ENCODE measurements at places on chromosomes 3 and 15.

GRCh38 chr3:39347586-39347876 lies 18.0 kb downstream of the CCR8 start:
- no peak for DNase-seq

DNA sequence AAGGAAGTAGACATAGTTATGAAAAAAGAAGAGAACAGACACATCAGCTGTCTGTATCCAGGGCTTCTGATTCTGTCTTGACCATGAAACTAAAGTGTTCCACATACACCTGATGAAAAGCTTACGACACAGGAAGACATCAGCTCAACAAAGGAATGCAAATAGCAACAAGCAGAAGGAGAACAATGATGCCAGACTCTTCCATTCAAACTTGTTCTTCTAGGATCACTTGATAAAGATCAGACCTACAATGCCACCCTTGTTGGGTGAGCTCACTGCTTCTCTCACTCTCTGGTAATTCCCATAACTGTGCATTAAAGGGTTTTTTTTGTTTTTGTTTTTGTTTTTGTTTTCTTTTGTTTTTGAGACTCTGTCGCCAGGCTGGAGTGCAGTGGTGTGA lies 49.7 kb downstream of the GATM start:
- DNase-seq, result no peak

DNA sequence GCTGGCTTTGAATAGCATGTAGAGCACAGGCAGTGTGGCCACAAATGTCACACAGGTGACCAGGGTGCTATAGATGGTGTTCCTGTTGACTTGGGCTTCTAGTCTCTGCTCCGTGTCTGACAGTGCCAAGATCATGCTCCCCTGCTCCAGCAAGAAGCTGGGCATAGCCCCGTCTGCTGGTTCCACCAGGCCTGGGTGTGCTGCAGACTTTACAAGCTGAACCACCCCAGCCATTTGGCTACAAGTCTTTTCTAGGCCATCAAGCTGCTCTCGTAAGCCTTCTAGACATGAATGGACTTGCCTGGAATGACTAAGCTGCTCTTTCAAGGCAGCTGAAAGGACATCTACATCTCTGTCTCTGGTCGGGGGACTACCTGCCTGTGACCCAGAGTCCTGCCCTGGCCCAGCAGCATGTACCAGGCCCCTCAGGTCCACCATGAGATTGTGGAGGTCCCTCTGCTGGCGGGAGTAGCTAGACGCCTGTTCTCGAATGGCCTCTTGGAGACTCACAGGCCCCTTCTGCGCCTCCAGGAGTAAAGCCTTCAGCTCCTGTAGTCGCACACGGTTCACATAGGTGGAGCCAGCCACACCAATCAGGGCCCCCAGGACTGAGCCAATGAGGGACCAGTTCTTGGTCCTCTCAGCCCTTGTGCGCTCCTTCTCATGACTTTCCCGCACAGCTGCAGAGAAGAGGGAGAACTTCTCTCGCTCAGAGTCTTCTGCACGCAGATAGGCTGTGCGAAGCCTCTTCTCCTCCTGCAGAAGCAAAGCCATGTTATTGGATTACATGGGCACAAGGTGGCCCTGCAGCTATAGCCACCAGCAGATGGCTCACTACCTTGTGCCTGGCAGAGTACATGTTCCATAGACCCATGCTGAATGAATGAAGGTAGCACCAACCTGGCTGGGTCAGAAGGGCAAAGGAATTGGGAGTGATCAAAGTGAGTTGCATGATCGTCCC lies 2.8 kb upstream of the PLXNB1 start:
- DNase-seq, result peak; percentile 7

DNA sequence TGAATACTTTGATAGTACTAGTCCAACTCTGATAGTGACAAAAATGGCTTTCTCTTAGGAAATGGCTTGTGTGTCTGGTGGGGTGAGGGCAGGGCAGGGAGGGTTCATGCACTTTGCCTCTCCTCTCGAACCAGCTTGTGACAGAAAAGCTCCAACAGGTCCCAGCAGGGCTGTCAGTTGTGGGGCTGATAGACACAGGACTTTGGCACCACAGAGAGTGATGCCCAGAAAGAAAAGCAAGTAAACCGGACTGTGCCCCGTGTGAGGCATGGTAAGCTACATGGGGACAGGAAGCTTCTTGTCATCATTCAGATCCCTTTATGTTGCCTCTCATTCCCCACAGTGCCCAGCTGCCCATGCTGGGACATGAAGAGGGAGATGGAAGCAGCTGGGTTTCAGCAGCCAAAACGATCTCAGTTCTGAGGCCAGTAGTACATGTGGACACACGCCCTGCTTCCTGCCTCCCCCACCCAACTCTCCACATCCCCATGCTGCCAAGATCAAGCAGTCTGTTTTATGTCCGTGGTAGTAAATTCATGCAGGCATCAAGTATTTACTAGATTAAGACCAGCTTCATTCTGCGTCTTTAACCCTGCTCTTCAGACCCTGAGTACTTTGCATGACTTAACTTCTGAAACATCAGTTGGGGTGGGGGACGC lies 29.7 kb upstream of the LIPC start:
- no peak for DNase-seq

DNA sequence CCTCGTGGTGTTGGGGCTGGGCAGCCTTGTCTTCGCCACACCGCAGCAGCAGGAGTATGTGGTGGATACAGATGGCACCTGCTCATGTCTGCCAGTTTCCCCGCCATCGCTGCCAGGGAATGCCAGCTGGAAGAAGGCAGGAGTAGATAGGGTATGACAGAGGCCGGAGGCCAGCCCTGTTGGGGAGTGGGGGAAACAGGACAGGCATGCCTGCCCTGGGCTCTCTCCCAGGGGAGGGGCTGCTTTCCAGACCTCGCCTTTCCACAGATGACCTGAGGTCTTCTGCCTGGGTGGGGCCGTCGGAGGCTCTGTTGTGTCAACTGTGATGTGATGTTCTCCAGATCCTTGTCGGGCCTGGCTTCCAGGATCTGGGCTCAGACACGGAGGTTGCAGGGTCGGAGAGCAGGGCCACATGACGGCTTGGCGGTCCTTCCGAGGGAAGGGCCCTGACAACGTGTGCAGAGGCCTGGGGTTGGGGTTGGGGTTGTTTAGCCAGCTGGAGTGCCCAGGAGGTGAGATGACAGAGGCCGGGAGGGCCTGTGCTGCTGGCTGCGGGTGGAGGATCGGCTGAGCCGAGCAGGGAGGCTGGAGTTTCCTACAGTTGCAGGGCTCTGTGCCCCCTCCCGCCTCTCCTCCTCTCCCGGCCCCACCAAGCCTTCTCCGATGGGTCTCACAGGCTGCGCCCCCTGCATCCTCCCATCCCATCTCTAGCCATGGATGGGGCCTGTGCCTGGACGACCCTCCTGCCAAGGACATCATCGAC lies 102.0 kb downstream of the TBC1D2B start:
- no peak for DNase-seq

DNA sequence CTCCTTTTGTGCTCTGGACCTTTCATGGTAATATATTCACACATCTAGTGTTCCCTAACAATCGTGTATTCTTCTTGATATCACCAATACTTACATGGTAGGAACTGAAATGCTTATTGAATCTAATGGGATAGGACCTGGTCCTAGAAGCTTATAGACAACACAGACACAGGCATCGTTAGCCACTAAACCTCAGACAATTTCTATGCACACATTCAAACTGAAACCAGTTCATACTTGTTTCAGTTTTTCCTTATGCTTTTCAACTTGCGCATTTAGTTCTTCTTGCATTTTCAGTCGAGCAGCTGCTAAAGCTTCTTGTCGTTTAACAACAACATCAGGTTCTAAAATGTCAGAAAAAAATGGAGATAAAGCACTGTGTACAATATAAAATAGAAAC lies 2.3 kb downstream of the SELENOS start:
- DNase-seq, result no peak

DNA sequence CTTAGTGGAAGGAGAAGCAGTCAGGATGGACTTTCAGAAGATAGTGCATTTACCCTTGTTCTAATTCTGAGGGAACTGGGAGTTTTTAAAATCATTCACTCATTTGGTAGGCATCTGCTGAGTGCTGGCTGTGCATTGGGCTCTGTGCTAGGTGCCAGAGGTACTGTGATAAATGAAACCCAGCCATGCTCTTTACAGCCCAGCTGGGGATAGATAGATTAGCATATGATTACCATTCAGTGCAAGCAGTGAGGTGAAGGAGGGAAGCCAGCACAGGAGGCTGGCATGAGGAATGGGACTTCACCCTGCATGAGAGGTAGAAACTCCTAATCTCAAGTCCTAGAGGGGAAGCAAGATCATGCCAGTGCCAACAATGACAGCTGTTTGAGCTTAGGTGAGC lies 361.9 kb upstream of the TRIM42 start:
- no peak for DNase-seq

- DNase-seq, result peak; percentile 36
These were observed 7.0 kb upstream of the CTSH start for GRCh38 chr15:78951841-78952238.

GRCh38 chr3:126064627-126065258 lies 19.2 kb downstream of the SLC41A3 start:
- no peak for DNase-seq

DNA sequence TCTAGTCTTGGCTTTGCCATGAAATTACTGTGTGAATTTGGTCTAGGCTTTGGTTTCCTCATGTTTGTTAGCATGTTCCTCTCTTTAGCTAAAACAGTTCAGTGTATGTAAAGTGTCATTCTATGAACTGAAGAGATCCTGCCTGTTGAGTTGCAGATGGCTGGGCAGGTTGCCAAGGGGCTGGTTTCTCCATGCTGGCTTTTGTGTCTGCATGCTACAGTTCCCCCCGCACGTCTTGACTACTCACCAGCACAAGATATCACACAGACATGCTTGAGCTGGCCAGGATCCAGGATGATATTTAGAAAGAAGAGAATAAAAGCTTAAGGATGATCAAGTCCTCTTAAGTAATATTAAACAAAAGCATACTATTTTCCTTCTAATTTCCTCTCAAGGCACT lies 90.2 kb downstream of the CERS3 start:
- no peak for DNase-seq

GRCh38 chr15:99967841-99968371 lies 234.7 kb upstream of the LYSMD4 start:
- no peak for DNase-seq

- no peak for DNase-seq
These were observed 37.7 kb upstream of the BCL2L10 start for GRCh38 chr15:52150043-52150825.

- no peak for DNase-seq
These were observed 35.6 kb upstream of the ARHGEF3 start for GRCh38 chr3:56837196-56837955.

- DNase-seq, result peak; percentile 39
These were observed 96.7 kb upstream of the MYZAP start for GRCh38 chr15:57495041-57495440.

DNA sequence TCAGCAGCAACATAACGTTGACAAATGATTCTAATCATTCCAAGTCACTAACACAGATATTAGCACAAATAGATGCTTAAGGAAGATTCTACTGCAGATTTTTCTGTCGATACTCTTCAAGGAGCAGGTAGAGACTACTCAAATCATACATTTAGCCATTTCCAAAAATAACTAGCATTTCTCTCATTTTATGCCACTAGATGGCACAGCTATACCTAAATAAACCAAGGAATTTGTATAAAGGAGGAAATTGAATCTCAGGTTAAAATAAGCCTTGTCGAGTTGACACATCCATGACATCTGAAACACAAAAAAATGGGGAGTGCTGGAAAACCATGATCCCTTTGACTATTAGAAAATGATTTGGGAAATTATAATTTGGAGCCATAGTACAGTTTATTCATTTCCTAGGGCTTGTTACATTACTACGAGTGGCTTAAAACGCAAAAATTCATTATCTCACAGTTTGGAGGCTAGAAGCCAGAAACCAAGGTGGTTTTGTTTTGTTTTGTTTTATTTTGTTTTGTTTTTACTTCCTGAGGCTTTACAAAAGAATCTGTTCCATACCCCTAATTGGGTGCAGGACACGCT lies 59.5 kb upstream of the STRIT1 start:
- peak; percentile 39 for DNase-seq

- DNase-seq, result no peak
These were observed 87.7 kb downstream of the MEGF11 start for GRCh38 chr15:66165856-66166255.

Measured in EH (cell line).